Hippocampal formation (tissue), 2 donors: ENCODE measurements at places on chromosomes 13 and 19.

DNA sequence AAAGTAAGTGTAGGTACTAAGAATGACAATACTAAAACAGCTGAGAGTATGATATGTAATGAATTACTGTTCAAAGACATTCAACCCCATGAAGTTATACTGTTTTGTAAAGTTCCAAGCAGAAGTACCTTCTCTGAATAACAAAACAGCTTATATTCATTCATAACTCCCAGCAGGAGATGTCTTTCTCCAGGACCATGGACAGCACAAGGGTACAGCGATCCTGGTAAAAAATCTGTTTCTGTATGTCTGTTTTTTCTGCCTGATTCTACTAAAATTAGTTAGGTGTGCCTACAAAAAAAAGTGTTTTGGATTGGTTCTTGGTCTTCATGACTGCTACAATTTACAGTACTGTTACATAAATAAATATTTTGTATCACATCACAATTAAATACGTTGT, 172.5 kb upstream of the SLITRK5 start:
- DNase-seq: no peak

- no peak for DNase-seq
Measured at GRCh38 chr13:47478985-47479384, 522.1 kb downstream of the SUCLA2 start.

- no peak for DNase-seq
Measured at GRCh38 chr13:91659256-91660075, 261.0 kb downstream of the GPC5 start.

GRCh38 chr13:112446347-112446861, 70.2 kb downstream of the SPACA7 start:
- no peak for DNase-seq

DNA sequence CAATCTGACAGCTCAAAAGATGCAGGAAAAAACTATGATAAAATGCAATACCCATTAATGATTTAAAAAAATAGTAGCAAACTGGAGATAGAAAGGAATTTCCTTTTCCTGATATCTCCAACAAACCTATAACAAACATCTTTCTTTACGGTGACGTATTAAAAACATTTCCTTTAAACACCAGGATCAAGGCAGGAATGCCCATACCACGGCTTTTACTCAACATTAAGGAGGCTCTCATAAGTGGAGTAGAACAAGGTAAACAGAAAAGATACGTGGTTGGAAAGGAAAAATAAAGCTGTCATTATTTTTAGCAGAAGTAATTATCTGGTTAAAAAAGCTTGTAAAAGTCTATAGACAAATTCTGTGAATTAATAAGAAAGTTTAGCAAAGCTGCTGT, 61.1 kb downstream of the MIPEP start:
- no peak for DNase-seq

DNA sequence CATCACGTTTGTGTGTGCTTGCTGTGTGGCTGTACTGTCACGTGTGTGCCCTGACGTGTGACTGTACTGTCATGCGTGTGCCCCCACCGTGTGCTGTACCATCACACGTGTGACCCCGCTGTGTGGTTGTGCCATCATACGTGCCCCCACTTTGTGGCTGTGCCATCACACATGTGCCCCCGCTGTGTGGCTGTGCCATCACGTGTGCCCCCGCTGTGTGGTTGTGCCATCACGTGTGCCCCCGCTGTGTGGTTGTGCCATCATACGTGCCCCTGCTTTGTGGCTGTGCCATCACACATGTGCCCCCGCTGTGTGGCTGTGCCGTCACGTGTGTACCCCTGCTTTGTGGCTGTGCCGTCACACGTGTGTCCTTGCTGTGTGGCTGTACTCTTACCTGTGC, 25.7 kb downstream of the TFDP1 start:
- no peak for DNase-seq

GRCh38 chr13:74270018-74270417, 135.8 kb upstream of the KLF12 start:
- no peak for DNase-seq

- no peak for DNase-seq
Measured at GRCh38 chr13:105572401-105572800, 963.1 kb downstream of the EFNB2 start.

- DNase-seq: no peak
Measured at GRCh38 chr19:51803967-51804366, 9.0 kb downstream of the FPR3 start.

DNA sequence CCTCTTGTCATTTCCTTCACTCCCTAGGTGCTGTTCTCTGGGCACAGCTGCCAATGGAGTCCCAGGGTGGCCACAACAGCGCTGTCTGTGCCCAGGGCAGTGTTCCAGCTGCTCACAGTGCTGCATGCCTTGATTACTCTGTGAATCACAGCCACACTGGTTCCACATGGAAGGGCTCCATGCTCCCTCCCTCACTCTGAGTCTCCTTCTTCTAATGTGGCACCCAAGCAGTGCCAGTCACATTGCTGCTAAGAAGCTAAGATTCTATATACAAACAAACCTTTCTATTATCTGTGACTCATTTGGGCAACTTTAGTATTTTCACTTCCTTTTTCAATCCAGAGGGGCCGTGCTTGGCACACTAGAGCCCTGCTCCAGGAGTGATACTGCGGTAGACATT, 248.7 kb downstream of the TDRD3 start:
- DNase-seq: no peak

DNA sequence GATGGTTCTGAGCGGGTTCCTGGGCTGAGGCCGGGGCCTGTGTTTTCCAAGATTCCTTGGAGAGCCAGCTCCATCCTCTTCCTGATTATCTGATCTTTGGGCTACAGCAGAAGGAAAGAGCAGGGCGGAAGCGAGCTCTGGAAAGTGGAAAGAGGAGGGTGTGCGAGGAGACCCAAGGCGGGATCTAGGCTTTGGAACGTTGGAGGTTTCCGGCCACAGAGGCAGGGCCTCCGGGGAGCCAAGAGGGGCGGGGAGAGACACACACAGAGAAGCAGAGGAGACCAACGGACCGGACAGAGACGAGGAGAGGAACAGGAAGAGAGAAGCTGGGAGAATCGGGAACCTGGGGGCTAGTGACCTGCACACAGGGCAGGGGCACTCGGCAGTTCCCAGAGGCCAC, at the start of gene CLEC11A:
CLEC11A (plus strand) TSS at position 296 of the 400 bp plus-strand sequence. CDS start 162 bp downstream, outside the sequence.
- no peak for DNase-seq
